ENCODE measurements at places on chromosomes 13 and 19. TPM values are rescaled to one million over a fixed set of nuclear protein-coding genes. Genes with fewer than 3 reads are reported as not detected.

DNA sequence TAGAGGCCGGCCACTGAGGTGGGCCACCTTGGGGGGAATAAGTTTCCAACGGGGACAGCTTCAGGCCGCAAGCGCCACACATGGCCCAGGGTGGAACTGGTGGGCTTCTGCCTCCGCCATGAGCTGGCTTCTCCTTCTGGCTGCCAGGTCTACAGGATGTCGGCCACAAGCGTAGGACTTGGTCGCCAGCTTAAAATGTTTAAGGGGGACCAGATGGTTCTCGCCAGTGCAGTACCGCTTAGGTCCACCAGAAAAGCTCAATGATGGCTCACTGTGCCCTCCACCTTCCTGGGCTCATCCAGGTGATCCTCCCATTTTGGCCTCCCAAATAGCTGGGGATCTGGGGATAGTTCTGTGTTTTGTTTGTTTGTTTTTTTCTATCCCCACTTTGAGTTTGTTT, 38.7 kb upstream of the ZNF254 start:
- DNase-seq: no peak

DNA sequence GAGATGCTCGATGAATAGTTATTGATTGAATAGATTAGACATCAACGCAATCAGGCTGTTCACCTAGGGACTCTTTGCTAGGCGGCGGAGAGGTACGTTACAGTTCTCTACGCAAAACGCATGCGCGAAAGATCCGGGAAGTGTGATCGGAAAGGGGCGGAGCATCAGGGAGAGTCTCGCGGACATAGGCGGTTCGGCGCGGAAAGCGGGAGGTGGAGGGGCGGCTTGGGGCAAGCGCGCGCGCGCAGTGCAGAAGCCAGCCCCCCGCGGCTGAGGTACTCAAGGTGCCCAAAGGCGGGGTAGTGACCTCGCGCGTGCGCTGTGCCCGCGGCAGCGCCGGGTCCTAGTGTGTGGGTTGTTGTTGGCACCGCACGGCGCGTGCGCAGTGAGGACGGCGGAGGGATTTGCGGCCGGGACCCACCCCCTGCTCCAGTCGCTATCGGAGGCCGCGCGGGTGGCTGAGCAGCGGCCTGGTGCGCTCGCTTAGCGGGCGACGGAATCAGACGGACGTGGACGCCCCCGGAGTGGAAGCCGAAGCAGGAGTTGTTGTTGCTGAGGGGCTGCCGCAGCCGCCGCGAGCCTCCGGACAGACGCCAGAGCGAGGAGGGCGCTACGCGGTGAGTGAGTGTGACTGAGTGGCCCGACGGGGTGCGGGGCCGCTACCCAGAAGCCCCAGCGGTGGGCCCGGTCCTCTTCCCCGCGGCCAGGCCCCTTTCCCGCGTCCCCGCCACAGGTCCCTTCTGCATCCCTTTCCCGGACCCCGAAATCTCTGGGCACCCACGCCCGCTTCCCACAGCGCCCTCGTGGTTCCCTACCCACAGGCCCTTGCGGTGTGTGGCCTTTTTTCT, at the start of gene SNRNP70:
Gene SNRNP70 (plus strand): TSS at position 432 of the 848 bp plus-strand sequence. CDS start 964 bp downstream, outside the sequence.
- peak; percentile 93 for DNase-seq

DNA sequence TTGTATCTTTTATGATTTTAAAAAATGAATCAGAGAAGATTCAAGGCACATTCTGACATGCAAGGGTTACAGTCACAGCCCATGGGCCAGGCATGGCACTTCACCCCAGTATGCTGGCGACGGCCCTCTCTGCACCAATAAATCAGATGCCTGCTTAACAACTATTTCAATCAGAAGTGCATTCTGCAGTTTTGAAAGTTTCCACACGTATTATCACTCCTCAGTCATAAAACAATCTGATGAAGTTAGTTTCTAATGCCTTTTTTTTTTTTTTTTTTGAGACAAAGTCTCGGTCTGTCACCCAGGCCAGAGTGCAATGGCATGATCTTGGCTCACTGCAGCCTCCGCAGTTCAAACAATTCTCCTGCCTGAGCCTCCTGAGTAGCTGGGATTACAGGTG, 28.3 kb upstream of the FFAR2 start:
- no peak for DNase-seq

DNA sequence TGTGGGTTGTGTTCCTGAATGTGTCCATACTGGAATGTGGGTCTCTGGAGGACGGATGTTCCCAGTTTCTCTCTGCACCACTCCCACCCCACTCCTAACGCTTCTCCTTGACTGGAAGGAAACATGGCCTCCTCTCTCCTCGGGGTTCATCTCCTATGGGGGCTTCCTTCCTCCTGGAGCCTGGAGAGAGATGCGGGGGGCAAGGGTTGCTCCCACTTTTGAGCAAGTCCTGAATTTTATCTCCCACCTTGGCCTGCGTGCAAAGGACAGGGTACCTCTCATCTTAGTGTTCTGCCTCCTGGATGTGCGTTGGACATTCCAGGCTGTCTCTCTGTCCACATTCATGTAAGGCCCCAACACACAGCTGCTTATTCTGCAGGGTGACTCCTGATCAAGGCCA, 52.5 kb upstream of the UQCRFS1 start:
- DNase-seq: no peak

GRCh38 chr19:34351382-34351826, 13.6 kb upstream of the GPI start:
- DNase-seq: peak; percentile 59

- DNase-seq: no peak
Observed at GRCh38 chr13:45331123-45331619, 9.8 kb downstream of the TPT1 start.

Gene ZNF805
- total RNA-seq: 27.9 TPM

DNA sequence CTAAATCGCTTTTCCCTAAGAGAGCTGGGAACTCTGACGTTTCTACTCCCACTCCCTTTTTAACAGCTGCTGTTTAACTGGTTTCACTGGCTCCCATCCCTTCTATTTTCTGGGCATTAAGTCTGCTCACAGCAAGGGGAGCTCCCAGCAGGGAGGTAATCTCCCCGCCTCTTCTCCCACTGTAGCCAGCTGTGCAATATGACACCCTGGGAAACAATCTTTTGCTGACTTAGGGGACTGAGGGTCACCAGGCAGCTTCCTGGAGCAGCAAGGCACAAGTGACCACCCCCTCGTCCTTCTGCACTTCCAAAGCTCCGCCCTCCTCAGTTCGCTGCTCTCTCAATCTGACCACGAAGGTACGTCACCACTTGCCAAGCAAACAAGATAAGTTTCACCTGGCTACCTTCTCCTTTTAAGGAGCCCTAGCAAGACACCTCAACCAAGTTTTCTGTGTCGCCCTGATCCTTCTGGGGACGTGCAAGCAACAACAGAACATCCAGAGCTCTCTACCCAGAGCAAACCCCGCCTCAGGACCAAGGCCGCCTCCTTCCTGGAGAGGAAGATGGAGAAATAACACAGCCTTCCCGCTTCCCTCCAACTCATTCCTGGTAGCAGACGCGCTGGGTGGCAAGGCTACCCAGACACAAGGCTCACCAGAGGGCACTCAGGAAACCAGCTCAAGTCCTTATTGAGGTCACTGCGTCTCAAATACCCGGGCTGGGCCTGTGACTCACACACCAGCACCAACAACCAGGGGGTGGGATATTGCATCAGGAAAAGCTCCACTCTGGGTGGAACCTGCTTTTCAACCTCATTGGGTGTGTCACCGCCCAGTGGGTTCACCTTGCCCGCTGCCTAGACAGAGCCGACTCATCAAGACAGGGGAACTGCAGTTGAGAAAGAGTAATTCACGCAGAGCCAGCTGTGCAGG, 92.4 kb downstream of the STK24 start:
- DNase-seq: peak; percentile 99

- peak; percentile 59 for DNase-seq
Observed at GRCh38 chr13:98557937-98558792, 18.7 kb downstream of the STK24 start.

Gene CEACAM8
- total RNA-seq: not detected

Gene PTGIR
- not detected for total RNA-seq

DNA sequence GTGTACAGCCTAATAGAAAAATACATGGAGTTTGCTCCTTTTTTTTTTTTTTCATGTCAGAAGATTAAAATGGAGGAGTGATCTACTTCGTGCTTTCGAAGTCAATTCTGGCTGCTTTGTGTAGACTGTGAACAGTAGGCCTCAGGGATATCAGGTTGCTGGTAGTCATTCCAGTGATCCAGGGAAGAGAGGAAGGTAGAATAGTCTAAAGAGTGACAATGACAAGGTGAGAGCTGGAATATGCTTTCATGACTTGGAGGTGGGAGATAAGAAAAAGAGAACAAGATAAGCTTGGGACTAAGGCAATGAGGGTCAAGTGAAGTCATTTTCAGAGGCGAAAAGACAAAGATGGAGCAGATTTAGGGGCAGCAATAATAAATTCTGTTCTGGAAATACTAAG, 111.3 kb upstream of the MIR17HG start:
- no peak for DNase-seq

- DNase-seq: no peak
Observed at GRCh38 chr19:20422216-20423205, 143.1 kb downstream of the ZNF737 start.

DNA sequence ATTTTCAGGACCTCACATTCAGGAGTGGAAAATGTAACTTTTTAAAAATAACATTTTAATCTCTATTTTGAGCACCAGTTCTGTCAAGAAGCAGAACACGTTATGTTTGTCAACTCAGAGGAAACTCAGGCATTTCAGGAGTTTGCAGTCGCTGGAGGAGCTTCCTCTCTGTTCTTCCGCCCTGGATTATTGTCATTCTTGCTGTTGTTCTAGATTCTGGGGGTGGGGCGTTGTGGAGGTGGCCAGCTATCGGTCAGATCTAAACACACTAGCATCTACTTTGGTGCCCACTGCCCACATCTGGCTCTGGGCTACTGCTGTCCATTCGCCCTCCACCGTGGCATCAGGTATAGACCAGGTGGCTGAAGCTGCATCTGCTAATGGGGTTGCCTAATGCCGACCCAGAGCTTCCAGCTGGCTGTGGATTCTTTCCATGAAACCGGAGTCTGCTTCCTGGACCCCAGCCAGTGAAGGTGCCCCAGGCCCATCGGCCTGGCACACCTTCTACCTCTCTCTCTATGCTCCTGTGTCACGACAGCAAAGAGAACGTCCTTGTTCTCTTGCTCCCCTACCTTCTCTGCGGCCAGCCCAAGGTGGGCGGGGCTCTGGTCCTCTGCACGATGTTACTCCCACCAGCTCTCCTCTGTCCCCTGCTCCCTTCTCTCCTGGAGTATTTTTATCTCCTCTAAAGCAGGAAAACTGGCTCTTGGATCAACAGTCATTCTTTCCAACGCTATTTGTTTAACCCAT, 36.7 kb upstream of the DGKH start:
- no peak for DNase-seq

Gene KLC3
- total RNA-seq: 99.5 TPM

DNA sequence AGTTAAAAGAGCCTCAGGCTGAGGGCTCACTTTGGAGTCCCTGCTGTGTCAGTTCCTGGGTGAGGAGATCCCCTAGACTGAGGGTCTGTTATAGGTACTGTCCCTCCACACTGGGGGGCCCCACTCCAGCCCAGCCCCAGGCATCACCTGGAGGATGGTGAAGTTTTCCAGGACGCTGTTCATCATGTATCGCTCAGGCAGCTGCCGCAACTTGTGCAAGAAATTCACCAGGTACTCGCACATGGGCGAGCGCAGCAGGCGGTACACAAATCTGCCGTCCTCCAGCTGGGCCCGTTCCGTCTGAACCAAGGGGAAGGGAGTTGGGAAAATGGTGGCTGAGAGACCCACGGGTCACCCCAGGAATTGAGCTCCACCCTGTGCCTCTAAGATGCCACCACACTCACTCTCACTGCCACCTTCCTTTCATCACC, 7.1 kb downstream of the CD37 start:
- no peak for DNase-seq
